ENCODE measurements at places on chromosomes 3 and 15. TPM values are rescaled to one million over a fixed set of nuclear protein-coding genes. Genes with fewer than 3 reads are reported as not detected.

Gene CHRNA7
- 4.3 TPM for polyA plus RNA-seq

Gene ZNF148
- 4.7 TPM for polyA plus RNA-seq

Gene PLXNB1
- polyA plus RNA-seq: 59.1 TPM

Gene IRAK2
- polyA plus RNA-seq: 1.2 TPM

Gene IMPG2
- not detected for polyA plus RNA-seq

Gene CLDN11
- 0.54 TPM for polyA plus RNA-seq

GRCh38 chr3:9862391-9863057, 17.5 kb downstream of the CIDEC start:
- DNase-seq: peak; percentile 58

- DNase-seq: no peak
Measured at GRCh38 chr15:71496336-71496955, 313.9 kb upstream of the NR2E3 start.

DNA sequence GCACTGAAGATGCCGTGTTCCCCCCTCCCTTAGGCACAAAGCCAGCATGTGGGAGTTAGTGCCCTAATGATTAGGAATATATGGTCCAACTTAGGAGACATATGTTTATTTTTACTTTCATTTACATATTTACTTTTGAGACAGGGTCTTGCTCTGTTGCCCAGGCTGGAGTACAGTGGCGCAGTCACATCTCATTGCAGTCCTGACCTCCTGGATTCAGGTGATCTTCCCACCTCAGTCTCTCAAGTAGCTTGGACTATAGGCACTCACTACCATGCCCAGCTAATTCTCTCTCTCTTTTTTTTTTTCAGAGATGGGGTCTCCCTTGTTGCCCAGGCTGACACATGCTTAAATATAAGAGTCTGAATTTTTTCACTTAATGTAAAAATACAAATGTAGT, 51.6 kb upstream of the TBC1D23 start:
- DNase-seq: no peak

- DNase-seq: no peak
Measured at GRCh38 chr15:37140531-37141058, 40.2 kb upstream of the MEIS2 start.

DNA sequence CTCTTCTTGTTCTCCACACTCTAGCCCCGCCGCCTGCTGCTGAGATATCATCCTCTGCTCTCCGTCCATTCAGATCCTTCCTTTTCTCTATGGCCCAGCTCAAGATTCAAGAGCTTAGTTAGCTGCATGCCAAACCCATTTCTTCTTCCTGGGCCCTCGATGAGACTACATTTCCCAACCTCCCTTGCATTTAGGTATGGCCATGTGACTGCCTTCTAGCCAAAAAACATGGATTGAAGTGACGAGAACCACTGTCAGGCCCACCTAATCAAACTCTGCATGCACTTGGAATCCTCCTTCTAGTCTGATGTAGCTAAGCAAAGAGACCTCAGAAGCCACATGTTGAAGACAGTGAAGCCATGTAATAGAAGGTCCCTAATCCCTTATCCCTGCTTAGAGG, 308.2 kb downstream of the VPS13C start:
- DNase-seq: no peak

DNA sequence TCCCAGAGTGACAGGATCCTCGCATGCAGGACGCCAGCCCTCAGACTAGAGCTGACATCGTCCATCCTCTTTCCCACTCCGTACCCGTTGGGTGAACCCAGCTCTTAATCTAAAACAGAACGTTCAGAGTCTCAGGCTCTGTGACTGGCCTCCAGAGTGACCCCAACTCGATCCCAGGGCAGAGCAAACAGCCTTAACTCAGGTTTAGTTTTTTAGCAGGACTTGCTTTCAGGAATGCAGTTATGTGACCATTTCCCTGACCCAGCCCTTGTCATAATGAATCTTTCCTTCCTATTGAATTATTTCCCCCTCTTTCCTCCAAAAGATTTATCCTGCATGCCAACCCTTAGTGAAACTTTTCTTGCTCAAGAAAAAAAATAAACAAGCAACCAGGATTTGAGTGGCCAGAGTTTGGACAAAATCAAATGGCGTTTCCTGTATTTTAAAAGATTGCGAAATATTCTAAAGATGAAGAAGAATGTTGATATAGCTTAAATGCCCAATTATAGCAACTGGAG, 47.8 kb upstream of the RARB start:
- DNase-seq: no peak

DNA sequence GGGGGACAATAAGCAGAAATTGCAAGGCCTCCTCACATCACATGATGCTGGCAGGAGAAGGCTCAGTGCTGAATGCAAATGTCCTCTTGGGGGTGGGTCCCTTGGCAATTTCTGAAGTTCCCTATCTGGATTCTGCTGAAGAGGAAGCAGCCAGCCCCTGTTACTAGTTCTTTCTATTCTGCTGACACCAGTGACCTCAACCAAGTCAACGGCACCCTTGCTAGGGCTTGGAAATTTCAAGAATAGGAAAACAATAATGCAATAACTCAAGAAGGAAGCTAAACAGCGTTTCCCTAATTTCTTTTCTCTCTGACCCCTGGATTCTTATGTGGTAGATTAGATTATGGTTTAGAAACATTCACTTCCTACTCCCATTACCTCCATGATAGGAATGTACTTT, 46.2 kb upstream of the FOXP1 start:
- no peak for DNase-seq

GRCh38 chr15:100108346-100108745, 233.4 kb downstream of the ADAMTS17 start:
- DNase-seq: no peak

DNA sequence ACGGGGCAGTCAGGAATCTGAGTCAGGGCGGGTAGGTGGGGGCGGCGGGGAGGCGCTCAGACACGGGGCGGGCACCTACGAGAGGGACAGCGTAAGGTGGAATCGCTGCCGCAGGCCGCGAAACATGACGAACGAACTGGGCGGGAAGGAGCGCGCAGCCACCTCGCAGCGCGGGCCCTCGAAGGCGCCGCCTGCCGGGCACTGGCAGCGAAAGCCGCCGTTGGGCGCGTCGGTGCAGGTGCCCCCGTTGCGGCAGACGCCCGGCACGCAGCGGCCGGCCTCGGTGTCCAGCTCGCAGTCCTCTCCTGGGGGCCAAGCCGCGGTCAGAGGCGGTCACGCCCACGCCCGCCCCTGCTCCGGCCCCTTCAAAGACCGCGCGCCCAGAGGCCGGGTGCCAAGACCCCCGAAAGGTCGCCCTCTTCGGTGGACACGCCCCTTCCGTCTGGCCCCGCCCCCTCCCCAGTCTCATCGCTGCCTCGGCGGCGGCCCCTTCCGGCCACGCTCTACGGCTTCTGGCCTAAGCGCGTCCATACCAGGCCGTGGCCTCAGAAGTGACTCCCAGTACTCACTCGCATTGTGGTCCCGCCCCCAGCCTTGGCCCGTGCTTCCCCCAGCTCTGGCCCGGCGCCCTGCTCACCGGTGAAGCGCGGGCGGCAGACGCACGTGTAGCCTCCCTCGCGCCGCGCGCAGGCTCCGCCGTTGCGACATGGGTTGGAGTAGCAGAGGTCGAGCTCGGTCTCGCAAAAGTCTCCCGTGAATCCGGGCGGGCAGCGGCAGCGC, 6.4 kb downstream of the CELSR3 start:
- peak; percentile 77 for DNase-seq

DNA sequence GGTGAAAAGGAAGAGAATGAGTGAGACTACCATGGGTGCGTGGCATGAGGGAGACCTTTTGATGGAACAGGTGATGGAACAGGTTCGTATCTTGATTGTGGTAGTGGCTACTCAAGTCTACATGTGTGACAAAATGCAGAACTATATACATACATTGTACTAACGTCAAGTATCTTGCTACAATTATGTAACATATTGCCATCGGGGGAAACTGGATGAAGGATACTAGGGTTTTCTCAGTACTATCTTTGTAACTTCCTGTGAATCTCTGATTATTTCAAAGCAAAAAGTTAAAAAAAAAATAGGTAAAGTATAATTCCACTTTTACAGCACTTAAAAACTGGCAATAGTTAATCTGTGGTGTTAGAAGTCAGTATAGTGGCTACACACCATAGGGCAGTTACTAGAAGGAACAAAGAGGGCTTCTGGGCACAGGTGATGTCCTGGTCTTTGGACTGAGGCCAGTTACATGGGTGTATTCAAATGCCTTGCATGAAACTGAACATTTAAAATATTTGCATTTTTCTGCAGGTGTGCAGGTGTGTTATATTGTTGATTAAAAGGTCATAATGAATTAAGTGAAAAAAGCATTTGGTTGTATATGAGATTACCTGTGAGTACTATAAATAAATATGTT, 61.4 kb downstream of the LRRK1 start:
- no peak for DNase-seq

GRCh38 chr3:130259166-130259874, 86.2 kb upstream of the COL6A5 start:
- DNase-seq: no peak

DNA sequence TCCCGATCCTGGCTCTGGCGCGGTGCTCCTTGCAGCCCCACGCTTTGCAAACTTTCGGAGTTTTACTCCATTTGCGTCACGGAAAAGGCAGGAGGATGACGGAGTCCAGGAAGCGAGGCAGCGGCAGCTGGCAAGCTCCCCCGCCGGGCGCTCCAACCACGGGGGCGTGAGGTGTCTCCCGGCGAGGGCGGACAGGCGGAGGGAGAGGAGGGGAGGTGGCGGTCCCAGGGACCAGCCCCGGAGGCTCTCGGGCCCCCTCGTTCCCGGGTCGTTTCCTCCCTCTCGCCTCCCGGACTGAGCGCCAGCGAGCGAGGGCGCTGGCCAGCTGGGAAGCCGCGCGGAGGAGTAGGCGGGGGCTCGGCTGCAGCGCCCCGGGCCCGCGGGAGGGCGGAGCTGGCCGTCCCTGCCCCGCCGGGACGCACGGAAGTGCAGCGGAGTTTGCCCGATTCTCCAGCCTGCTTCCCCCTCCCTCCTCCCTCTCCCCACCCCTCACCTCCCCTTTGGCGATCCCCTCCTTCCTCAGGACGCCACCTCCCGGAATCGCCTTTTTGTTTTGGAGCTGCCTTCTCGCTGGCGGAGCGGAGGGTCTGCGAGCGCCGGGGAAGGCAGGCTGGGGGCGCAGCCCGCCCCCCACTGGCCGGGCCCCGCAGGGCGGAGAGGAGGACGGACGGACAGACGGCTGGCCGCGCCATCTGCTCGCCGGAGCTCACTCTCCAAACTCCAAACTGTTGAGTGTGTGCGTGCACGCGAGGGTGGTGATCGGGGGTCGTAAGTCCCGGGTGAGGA, at the start of gene SNX33:
Gene SNX33, plus strand, starts transcription at position 543 of the 786 bp plus-strand sequence. CDS start 1,191 bp downstream, outside the sequence.
- DNase-seq: peak; percentile 91

DNA sequence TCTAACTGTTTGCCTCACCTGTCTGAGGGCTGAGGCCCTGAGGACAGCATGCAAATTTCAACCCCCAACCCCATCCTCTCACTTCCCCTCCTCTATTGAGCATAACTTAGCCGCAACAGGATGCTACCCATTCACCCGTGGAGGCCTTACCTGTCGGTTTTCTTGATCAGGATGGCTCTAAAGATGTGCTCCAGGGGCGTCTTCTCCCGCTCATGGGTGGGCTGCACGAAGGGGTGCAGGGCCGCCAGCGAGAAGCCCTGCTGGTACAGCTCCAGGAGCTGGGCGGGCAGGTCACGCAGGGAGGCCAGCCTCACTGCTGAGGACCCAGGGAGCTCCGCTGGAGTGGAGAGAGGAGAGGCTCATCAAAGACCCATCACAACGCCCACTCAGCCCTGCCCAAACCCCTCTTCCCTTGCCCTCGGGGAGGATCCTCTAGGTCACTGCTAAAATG, 79.8 kb downstream of the RFTN1 start:
- no peak for DNase-seq
